ENCODE measurements at places on chromosomes 3 and 15.
A peak's percentile ranks its signal among the peaks of the same experiment; 100 is the strongest.

- DNase-seq: no peak
Observed at GRCh38 chr3:178350763-178351162, 185.5 kb upstream of the KCNMB2 start.

- no peak for DNase-seq
Observed at GRCh38 chr3:12752102-12752501, 7.0 kb downstream of the TMEM40 start.

DNA sequence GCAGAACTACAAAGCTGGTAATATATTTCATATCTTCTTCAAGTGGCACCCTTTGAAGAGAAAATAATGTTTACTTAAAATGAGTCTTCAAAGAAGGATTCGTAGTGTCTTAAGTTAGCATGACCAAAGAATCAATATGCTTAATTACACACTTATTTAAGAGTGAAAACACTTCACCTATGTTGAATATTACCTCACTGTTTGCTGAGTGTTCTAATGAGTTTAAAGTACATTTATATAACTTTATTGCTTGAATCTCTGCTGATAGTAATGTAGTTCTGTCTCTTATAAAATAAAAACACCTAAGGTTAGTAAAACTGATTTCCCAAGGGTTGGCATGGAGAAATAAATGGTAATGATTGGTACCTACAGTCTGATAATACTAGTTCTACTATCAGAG is 143.3 kb upstream of the SLC2A2 start:
- DNase-seq: no peak

DNA sequence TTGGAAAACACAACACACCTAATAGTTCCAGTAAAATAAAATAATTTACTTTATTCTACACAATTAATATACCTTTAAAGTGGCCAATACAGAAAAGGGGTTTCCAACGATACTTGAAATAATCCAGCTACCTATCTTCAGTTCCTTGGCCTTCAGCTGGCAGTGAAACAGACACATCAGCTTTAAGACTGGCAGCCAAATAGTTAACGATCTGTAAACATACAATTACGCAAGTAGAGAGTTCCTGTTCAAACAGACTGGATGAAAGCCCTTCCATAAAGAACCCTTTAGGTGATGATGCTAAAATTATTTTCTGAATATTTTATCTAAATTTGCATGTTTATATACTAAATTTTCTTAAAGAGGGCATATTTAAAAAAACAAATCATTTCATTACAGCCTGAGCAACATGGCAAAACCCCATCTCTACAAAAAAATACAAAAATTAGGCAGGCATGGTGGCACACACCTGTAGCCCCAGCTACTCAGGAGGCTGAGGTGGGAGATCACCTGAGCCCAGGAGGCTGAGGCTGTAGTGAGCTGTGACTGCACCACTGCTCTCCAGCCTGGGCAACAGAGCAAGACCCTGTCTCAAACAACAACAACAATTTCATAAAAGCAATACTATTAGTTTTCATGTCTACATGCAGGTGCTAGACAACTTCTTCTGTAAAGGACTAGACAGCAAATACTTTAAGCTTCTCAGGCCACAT is 12.9 kb downstream of the DYNC1LI1 start:
- DNase-seq: no peak

GRCh38 chr3:14145236-14145635 is 20.4 kb downstream of the TMEM43 start:
- DNase-seq: no peak

- DNase-seq: no peak
Observed at GRCh38 chr15:69624155-69624520, 171.5 kb downstream of the RPLP1 start.

- no peak for DNase-seq
Observed at GRCh38 chr3:41364736-41365135, 165.4 kb downstream of the CTNNB1 start.

- no peak for DNase-seq
Observed at GRCh38 chr15:69302929-69303328, 4.2 kb downstream of the PAQR5 start.

DNA sequence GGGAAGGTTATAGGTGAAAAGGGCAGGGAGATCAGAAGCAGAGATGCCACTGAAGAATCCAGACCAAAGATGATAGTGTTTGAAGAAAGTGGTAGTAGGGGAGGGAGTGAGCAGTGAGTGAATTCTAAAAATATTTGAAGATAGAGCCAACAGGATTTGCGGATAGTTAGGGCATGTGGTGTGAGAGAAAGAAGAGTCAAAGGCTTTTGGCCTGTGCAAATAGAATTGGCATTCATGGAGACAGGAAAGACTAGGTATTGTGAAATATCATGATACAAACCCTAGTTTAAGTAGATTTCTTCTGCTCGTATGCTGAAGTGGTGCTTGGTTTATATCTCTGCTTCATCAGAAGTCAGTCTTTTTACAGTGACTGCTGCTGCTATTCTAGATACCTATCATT is 224.2 kb upstream of the CFAP20DC start:
- DNase-seq: no peak

GRCh38 chr3:71035886-71036285 is 547.6 kb downstream of the FOXP1 start:
- DNase-seq: no peak

DNA sequence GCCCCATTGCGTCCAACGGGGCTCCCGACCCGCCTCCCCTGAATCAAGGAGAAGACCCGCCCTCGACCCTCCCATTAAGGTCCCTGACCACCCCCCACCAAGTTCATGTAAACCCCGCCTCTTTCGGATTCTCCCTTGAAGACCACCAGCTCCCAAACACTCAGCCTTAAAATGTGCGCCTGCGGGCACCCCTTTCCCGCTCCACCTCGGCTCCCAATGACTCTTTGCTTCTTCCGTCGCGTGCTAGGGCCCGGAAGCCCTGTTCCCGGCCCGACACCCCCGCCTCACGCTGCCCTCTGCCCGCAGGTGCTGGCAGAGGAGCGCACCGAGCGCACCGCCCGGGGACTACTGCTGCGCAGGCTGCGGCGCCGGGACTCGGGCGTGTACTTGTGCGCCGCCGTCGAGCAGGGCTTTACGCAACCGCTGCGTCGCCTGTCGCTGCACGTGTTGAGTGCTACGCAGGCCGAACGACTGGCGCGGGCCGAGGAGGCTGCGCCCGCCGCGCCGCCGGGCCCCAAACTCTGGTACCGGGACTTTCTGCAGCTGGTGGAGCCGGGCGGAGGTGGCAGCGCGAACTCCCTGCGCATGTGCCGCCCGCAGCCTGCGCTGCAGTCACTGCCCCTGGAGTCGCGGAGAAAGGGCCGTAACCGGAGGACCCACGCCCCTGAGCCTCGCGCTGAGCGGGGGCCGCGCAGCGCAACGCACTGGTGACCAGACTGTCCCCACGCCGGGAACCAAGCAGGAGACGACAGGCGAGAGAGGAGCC is 2.7 kb upstream of the LSMEM2 start:
- no peak for DNase-seq

DNA sequence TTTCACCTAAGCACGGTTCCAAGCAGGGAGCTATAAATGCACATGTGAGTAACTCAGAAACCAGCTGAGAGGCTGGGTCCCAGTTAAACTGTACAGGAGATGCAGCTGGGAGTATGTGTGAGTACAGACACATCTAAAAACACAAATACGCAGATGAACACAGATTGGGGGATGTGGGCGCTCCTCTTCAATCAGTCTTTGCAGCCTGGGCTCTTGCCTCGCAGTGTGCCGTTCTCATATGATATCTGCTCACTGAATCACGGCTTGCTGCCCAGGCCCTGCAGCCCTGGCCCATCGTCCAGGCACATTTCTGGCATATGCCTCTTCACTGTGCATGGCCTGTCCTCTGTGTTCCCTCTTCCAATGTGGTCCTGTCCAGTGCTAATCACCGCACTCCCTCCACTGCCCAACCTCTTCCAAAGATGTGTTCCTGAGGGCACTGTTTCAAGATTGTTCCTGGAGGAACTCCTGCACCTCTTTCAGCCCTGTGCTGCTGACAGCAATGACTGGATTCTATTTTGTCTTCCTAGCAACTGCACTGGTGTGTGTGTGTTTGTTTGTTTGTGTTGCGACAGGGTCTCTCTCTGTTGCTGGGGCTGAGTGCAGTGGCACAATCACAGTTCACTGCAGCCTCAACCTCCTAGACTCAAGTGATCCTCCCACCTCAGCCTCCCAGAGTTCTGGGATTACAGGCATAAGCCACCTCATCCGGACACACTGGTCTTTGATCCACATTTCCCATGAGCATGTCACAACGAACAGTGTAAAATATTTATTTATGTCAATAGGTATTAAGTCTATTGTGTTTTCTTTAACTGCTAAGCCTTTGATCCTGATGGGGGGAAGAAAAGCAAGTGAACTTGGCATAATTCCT is 17.0 kb downstream of the CA12 start:
- DNase-seq: no peak

DNA sequence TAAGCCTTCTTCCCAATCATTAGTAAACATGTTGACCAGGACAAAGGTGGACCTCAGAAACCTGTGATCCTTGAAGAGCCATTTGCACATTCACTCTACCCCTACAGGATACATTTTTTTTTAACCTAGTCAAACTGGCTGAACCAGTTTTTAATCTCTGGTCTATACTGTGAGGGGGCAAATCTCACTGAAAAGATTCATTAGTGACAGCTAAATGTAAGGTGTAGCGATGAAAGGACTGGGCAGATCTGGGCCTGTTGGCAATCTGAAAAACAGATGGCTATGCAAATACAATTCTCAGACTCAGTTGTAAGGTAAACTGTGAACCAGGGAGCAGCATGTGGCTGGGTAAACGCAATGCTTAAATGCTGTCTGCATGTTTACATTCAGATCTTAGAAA is 75.6 kb upstream of the SNTN start:
- no peak for DNase-seq

GRCh38 chr3:156307704-156308103 is 187.3 kb downstream of the KCNAB1 start:
- DNase-seq: no peak

- DNase-seq: no peak
Observed at GRCh38 chr3:177928172-177928873, 607.9 kb upstream of the KCNMB2 start.

DNA sequence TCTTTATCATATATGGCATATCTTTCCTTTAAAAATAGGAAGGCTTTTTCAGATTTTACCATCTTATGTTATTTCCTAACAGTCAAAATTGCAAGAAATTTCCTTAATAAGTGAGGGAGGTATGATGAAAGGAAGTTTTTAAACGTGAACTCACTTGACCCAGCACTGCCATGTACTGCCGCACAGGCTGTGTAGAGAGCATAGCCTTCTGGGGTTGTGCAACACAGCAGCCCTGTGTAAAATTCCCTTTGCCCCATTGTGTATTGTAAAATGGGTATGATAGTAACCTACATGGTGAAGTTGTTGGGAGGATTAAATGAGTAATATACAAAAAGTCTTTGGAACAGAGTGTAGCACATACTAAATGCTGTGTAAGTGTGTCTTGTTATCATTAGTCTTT is 78.6 kb downstream of the PEX5L start:
- DNase-seq: peak; percentile 80

DNA sequence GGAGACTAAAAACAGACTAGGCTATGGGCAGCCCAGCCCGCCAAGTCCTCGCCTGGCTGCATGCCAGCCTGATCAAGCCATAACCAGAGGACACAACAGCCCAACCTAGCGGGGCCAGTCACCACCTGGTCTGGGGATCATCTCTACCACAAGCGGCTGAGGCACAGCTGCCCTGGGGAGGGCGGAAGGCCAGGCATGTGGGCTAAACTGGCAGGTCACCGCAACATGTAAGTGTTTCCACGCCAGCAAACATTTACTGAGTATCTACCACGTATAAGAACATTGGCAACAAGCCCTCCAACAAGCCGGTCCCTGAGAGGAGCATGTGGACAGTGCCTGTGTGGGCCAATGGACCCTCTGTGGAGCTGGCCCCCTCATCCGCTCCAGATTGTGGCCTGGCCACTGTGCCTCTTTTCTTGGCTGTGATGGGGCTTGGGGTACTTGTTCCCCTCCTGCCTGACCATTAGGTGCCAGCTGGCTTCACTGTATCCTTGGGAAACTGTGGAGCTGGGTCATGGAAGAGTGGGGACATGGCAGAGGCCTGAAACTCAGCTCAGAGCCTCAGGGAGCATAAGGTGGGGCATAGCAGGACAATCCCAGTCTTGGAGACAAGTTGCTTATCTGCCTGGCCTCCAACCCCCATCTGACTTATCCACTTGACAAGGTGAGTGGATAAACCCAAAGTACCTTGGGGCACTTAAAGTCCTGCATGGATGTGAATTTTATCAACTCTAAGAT is 9.0 kb downstream of the UBXN7 start:
- DNase-seq: no peak

- DNase-seq: no peak
Observed at GRCh38 chr15:36755341-36756000, 176.0 kb downstream of the CDIN1 start.

GRCh38 chr3:111362381-111363009 is 179.5 kb upstream of the CD96 start:
- DNase-seq: no peak

- no peak for DNase-seq
Observed at GRCh38 chr15:35673093-35673684, 127.2 kb upstream of the DPH6 start.

- DNase-seq: no peak
Observed at GRCh38 chr15:68400066-68400456, 31.9 kb downstream of the ITGA11 start.

GRCh38 chr3:119318876-119319275 is 24.7 kb downstream of the ARHGAP31 start:
- no peak for DNase-seq

DNA sequence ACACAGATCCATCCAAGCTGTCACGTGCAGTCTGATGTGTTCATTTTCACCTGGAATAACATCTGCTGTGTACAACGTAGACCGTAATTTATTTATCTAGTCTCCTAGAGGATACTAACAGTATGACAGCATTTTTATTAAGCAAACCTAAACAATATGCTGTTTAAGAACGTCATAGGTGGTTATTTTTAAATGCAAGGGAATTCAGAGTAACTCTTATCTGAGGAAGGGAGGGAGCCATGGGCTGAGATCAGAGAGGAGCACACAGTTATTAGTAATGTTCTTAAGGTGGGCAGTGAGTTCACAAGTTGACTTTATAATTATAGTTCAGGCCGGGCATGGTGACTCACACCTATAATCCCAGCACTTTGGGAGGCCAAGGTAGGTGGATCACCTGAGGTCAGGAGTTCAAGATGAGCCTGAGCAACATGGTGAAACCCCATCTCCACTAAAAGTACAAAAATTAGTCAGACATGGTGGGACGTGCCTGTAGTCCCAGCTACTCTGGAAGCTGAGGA is 193.6 kb downstream of the UACA start:
- no peak for DNase-seq

Data from HL-60 (cell line).